Kidney epithelial cell (primary cell): ENCODE measurements at places on chromosomes 1 and 21. TPM values are rescaled to one million over a fixed set of nuclear protein-coding genes. Genes with fewer than 3 reads are reported as not detected.

MYOG gene
- total RNA-seq: not detected in 2 replicates

CCDC27 gene
- not detected in 2 replicates for total RNA-seq

HSPA6 gene
- total RNA-seq: 0.84 TPM in 1 of 2 replicates, not detected in the other

URB2 gene
- total RNA-seq: 12.7 and 13.5 TPM in 2 replicates

CGN gene
- total RNA-seq: 23.6 and 29.3 TPM in 2 replicates

FCAMR gene
- total RNA-seq: not detected in 2 replicates

- DNase-seq: peak; percentile 42
Observed at GRCh38 chr1:246214708-246215509, 292.2 kb downstream of the SMYD3 start.

DNA sequence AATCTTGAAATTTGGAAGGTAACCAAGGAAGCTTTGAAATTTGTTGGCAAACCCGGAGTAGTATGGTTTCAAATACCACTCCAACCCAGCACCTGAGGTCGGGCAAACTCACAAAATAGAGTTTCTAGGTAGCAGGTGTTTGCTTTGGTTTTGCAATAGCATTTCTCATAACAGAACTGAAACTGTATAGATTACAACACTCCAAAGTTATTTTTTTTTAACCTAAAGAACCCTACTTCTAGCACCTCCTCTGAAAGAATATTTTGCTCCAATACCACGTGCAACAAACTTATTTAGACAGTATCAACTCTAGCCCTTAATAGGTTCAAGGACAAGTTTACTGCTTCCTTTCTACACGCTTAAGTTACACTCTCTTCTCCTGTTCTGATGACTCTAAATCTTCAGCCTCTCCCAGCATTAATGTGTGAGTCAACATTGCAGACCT lies 178.5 kb upstream of the FMN2 start:
- DNase-seq: no peak

DNA sequence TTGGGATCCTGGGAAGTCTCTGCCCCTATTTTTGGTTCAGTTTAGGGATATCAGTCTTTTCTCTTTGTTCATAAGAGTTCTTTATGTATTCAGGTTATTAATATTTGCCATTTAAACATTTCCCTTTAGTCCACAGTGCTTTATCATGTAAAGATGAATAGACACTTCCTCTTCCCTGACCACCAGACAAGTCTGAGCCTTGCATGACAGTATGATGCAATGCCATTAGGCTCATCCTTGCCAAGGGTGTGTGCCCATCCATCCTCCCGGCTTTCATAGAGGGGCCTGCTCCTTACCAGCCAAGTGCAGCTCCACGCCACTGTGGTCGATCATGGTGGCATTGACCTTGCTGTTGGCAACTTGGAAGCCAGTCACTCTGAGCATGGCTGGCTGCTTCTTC lies 52.1 kb downstream of the ZSCAN20 start:
- no peak for DNase-seq

DNA sequence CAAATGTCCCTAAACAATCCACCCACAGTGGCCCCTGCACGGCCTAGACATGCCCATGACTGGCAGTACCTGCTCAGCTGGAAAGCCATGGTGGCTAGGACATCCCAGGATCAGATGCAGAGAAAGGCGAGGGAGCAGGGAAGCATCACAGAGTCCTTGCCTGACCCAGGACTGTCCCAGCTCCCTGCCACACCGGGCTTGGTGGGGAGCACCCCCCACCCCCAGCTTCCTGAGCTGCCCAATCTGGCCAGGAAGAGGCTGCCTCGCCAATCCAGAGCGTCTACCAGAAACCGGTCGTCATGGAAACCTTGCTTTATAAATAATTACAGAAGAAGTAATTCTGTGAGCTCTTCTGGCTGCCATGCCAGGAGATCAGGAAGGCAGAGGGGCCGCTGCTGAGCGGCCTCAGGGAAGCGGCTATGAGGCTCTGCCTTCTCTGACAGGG lies 34.8 kb downstream of the ACOT7 start:
- no peak for DNase-seq

GRCh38 chr1:5623399-5623798 lies 368.8 kb downstream of the NPHP4 start:
- no peak for DNase-seq

DNA sequence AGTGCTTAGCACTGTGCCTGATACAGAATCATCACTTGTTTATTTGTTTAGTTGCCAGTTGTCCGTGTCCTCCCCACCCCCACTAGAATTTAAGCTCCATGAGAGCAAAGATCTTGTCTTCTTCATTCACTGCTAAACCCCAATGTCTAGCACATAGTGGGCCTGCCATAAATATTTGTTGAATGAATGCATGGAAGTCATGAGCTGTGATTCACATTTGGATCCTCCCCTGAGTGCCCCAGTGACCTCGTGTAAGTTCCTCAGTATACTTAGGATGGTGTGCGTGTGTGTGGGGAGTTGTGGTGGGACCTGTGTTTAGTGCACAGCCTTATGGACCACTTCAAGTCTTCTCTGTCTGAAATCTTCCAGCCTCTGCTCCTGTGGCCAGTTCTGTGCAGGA lies 23.1 kb downstream of the IER5 start:
- DNase-seq: no peak

DNA sequence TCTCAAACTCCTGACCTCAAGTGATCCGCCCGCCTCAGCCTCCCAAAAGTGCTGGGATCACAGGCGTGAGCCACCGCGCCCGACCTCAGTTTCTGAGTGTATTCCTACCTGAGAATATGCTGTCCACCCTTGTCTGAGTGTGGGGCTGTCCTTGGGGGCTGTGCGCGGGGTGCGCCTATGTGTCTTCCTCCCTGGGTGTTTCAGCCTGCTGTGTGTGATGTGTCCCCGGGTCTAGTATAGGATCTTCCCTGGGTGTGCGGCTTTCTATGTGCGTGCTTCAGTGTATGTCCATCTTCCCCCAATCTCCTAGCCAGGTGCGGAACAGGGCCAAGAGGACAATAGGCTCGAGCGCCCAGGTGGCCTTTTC lies 8.3 kb upstream of the ID3 start:
- no peak for DNase-seq

DNA sequence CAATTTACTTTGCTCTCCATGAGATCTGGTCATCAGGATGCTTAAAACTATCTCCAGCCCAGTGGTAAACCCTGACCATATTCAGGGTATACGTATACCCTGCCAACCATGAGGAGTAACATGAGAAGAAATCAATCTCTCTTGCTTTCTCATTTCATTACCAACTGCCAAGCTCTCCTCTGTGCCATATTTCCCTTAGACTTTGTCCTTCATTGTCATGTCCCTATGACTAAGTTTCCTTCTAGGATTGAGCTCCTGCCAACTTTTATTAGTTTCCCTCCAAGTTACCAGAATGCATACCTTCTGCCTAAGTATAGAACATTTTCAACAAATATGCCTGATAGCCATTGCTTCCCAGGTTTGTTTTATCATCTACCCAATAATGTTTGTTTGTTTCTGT lies 1113.9 kb upstream of the B3GALT2 start:
- no peak for DNase-seq

- DNase-seq: no peak
Observed at GRCh38 chr1:168795681-168796080, 66.7 kb upstream of the DPT start.

- DNase-seq: no peak
Observed at GRCh38 chr1:246753670-246754535, 29.7 kb downstream of the SCCPDH start.

DNA sequence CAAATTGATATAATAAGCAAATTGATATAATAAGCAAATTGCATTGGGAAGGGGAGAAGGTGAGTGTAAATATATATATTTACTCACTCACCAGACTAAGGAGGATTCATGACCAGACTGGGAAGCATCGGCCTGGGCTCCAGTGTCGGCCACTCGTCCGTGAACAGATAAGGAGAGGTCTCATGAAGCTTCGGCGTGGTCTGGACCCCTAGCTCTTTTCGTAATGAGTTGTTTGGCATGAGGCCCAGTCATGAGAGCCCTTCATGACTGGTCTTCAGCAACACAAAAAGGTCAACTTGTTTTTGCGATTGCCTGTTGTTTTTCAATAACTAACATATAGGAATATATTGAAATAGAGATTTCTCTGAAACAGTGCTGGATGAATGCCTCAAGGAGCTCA lies 222.9 kb upstream of the KCNK2 start:
- DNase-seq: no peak

- DNase-seq: no peak
Observed at GRCh38 chr1:117702654-117703053, 96.8 kb downstream of the TENT5C start.

GRCh38 chr21:27300770-27301169 lies 333.9 kb upstream of the ADAMTS5 start:
- no peak for DNase-seq

DNA sequence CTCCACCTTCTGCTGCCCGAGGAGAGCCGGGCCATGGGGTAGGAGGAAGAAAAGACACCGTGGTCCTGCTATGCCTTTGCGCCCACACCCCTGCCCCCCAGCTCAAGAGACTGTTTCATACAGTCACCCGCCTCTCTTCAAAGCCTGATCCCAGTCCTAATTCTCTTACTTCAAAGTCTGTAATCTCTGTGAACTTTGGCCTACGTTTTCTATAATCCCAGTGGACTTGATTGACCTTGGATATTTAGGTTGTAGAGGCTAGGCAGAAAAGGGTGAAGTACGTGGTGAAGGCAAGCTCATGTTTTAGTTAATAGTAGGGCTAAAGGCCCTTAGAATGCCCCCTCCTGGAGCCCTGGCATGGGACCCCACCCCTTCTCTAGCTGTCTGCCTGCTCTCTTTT lies 28.4 kb downstream of the VPS13D start:
- DNase-seq: no peak

DNA sequence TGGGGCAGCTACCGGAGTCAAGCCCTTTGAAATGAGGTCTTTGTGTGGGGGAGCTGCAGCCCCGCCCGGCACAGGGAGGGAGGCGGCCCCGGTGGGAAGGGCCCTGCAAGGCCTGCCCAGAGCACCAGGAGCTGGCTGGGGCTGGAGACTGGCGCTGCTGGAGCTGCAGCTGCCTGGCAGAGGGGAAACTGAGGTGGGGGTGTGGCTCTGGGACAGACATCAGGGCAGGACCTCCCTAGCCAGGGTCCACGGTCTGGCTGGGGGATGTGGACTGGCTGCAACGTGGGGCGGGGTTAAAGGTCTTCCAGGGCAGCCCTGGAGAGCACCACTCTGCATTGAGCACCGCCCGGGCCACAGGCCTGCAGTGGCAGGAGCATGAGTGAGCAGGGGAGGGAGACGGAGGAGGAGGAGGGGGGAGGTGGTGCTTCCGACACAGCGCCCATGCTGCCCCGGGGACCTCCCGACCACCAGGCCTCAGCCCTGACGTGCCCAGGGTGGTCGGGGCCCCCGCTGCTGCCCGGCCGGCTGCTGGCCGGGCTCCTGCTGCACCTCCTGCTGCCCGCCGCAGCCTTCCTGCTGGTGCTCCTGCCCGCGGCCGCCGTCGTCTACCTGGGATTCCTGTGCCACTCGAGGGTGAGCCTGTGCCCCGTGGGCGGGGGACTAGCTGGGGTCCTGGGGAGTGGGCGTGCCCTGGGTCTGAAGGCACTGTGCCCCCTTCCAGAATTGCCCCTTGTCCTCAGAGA lies 4.8 kb upstream of the ANKRD65 start:
- no peak for DNase-seq

DNA sequence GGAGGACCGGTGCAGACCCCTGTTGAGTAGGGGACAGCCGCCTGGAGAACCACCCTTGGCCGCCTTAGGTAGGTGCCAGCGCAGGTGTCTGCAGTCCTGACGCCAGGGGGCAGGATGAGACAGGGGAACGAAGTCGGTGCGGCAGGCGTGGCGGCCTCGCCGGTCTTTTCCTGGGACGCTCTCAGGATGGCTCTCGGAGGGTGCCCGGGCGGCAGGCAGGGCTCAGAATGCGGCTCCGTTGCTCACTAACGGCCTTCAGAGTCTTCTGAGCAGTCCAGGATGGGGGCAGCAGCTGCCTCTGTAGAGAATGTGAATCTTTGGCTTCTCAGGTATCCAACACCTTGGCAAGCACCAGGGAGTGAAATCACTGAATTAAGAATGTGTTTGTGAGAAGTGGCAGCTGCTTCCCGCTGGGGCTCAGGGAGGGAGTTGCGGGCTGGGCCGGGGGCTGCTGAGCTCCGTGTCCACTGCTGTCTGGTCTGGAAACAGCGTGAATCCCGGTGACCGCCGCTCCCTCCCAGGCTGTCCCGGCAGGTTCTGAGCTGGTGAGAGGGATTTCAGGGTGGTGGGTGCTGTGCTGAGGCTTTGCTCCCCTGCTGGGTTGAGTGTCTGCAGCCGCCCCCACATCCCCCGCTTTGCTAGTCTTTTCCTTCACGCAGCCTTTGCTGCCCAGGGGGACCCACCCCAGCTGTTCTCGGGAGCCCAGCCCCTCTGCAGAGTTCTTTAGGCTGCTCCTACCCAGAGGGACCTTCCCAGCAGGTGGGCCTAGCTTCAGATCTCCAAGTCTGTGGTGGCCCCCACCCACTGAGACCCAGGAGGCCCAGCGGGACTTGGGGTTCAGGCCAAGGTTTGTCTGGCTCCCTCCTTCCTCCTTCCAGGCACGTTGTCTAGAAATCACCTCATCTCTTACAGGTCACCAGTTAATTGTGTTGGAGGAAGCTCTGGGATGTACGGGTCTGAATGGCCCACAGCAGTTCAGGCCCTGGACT lies 11.1 kb upstream of the C1orf174 start:
- peak; percentile 23 for DNase-seq

- no peak for DNase-seq
Observed at GRCh38 chr1:7781501-7781900, 2.6 kb upstream of the PER3 start.

DNA sequence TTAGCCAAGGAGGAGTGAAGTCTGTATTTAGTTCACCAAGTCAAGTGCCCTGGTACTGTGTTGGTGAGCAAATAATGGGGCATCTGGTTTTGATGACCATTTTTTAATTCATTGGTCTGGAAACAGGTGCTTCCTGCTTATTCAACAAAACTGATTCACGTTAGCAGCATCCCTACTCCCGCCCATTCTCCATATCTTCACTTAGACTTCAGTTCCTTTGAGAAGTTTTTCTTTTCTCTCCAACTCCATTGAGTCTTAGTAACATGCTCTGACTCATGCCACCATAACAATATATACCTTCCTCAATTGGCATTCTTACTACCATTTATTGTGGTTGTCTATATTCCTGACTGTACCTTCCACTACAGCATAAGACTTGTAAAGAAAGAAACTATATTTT lies 468.9 kb downstream of the DPYD start:
- DNase-seq: no peak

DNA sequence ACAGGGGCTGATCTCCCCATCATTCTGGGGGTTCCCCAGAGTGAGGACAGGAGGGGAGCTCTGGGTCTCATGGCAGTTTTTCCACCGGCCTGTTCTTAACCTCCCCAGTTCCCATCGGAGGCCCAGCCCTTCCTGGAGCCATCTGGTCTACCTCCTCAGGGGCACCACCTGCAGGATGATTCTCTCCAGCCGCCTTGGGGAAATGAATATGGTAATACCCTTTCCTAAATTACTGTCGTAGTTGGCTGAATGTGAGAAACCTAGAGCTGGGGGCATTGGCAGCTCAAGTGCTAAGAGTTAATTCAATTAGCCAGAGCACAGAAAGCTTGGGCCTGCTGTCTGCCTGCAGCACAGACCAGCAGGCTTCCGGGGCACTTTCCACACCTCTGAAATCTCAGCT lies 64.9 kb downstream of the TAS1R2 start:
- DNase-seq: no peak

DNA sequence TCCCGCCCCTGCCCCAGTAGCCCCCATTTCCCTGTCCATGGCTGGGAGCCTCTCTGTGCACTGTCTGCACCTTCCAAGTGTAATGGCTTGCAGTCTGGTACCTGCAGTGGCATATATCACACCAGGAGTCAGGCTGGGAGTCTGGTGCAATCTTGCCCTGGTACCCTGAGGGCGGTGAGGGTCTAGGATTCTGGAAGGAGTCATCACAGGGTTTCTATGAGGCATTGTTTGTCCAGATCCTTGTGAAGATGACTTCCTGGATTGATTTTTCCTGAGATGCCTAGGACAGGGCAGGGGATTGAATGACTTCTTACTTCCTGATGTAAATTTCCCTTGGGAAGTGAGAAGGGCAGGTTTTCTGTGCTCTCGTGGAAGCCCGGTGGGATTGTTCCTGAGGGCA lies 5.9 kb upstream of the PKP1 start:
- no peak for DNase-seq
